ENCODE measurements at places on chromosomes 6 and 20.

DNA sequence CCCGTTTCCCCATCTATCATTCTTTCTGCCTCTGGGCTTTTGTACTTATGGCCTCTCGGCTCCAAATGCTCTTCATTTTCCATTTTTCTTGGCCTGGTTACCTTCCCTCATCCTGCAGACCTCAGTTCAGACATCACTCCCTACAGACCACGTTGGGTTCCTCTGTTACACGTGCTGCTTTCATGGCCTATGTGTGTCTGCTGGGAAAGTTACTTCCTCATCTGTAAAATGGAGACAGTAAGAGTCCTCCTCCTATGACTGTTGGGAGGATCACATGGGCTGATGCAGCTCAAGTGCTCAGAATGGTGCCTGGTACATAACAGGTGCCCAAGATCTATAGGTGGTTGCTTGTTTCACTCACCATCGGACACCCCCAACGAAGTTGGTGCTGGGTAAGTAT is 13.5 kb downstream of the KCNK17 start:
- no peak for DNase-seq

DNA sequence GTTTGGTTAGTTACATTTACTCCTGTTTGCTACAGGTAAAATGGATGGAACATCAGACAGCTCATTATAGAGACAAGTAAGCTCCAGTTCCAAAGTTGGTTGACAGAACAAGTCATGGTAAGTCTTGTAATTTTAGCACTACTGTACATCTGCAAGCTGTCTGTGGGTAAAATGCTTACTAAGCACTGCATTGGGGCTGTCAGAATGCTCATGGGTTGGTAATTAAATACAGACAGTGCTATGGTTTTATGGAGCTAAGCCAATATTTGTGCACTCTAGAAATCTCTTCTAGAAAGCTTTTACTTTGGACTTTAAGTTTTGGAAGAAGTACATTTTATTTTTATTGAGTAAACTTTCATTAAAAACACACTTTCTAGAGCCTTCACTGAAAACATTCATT is 419.2 kb upstream of the MMS22L start:
- no peak for DNase-seq

DNA sequence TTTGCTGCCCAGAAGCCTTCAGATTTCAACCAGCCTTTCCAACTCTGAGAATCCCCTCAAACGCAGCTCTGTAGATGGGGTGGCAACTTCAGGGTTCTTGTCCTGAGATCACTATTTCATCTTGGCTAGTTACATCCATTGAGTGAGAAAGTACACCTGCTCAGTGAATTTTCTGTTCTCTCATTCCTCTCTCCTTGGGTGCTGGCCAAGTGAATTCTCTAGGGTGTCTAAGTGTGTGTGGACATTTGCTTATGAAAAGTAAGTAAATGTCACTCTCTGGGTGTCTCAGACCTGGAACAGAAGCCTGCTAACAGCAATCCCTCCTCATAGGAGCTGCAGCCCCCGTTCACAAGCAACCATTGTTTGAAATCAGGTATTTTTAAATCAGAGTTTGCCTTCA is 3.8 kb downstream of the RIN2 start:
- DNase-seq, result no peak

DNA sequence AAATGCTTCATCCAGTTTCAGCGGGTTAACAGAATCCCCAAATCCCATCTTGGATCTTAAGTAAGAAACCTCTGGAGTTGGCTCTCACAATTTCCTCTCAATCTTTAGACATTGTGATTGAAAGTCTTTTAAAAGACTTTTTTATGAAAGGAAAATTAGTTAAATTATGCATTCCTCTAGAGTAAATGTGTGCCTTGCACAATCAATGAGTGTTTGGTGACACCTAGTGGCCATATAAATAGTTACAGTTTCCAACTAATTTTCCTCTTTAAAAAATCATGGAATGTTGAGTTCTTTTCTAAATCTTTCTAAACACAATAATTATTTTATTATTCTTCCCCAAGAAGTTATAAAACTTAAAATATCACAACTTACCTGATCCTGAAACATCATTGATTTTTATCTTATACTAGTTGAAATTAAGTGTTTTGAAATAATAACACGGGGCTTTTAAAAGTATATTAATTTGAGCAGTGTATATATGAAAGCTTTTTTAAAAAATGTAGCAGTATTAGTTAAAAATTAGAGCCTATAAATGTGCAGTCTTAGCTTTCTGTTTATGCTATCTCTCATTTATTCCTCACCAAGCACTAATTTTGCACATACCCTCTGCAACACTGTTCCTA is 66.4 kb downstream of the PKHD1 start:
- no peak for DNase-seq

- DNase-seq, result no peak
These were observed 1.4 kb downstream of the AKIRIN2 start for GRCh38 chr6:87700397-87701343.

DNA sequence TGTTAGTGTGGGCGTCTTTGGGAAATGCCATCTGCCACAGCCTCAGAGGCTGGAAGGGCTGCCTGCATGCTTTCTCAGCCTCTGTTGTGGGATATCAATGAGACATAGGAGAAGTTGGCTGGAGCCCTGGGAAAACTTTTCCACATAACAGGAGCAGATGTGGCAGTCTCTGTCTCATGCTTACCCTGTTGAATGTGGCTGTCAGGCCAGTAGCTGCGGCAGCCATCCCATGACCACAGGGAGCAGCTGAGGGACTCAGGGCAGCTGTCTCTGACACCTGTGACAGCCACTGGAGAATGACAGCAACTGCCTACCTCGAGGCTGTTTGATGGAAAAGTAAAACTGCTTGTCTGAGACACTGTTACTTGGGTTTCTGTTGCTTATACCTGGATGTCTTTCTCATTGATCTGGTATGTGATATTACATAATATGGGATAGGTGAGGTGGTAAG is 64.4 kb downstream of the TULP4 start:
- DNase-seq, result no peak

DNA sequence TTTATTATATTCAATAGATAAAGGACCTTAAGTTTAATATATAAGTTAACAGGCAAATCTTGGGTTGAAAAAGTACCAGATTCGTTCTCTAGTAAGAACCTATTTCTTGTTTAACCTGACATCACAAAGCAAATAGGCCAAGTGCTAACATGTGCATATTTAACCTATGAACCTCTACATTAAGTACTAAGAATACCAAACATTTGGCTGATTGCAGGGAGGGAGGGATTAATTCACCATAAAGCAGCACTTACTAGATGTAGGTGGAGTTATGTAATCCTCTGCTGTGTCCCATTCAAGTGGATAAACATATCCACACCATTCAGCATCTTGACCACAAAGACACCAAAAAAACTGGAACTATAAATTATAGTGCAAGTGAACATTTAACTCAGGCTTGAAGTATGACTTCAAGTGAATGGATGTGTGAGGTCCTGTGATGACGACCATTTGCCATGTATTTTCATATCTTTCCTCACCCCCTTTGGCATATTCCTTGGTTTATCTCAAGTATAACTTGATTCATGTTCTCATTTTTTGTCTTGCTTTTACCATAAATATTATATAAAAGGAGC is 10.2 kb downstream of the STX11 start:
- no peak for DNase-seq

- DNase-seq, result peak; percentile 31
These were observed 17.3 kb downstream of the GABRR2 start for GRCh38 chr6:89297695-89298351.

DNA sequence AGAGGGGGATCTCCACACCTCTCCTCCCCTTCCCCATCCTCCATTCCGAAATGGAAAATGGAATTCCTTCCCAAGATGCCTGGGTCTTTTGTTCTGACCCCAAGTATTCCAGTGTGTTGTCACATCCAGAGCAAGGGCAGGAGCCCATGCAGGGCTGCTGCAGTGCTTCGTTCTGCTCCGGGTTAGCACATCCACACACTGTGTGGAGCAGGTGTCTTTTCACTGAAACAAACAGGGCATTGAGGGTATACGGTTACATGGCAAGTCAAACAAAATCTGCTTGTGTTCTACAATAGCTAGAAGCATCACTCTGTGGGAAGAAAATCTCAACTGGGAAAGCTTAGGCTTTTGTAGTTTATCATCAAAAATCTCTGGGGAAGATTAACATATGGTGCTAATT is 56.9 kb downstream of the LYRM2 start:
- DNase-seq, result no peak

GRCh38 chr6:137731600-137731959 is 135.5 kb upstream of the TNFAIP3 start:
- DNase-seq, result no peak

DNA sequence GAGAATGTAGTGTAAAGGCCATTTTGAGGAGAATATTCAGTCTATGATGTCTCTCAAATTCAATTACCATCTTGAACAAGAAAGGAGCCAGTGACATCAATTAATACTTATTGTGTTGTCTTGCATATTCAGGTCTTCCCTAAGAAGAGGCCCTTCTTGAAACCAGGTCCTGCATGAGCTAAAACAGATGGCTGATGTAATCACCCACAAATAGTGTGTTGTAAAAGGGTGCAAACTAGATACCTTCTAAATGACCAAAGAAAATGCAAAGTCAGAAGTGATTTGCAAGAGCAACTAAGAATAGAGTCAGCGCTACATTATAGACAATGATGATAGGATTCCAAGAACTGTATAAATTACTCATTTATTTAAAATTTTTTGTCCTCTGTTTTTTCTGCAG is 97.0 kb downstream of the BTBD3 start:
- DNase-seq, result no peak

- peak; percentile 87 for DNase-seq
These were observed 61.2 kb downstream of the IGF2R start for GRCh38 chr6:160030103-160030502.

- no peak for DNase-seq
These were observed 679.8 kb downstream of the EPM2A start for GRCh38 chr6:145055567-145055966.

DNA sequence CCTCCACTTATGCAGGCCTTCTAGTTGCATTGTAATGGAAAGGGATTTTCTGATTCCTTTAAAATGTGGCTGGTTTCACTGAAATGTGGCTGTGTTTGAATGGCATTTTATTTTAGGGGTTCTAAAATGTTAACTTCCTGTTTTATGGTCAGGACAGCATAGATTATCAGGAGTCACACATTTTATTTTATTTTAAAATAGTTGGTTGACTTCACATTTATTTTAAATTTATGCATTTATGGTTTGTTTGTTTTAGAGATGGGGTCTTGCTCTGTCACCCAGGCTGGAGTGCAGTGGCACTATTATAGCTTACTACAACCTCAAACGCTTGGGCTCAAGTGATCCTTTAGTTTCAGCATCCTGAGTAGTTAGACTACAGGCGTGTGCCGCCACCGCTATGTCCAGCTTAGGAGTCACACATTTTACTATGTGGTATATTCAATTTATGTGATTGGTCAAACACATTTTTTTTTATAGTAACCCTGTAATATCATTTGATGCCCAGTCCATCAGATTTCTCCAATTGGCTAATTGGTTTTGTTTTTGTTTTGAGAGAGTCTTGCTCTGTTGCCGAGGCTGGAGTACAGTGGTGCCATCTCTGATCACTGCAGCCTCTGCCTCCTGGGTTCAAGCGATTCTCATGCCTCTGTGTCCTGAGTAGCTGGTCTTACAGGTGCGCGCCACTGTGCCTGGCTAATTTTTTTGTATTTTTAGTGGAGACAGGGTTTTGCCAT is 2.3 kb downstream of the DTD1 start:
- no peak for DNase-seq

DNA sequence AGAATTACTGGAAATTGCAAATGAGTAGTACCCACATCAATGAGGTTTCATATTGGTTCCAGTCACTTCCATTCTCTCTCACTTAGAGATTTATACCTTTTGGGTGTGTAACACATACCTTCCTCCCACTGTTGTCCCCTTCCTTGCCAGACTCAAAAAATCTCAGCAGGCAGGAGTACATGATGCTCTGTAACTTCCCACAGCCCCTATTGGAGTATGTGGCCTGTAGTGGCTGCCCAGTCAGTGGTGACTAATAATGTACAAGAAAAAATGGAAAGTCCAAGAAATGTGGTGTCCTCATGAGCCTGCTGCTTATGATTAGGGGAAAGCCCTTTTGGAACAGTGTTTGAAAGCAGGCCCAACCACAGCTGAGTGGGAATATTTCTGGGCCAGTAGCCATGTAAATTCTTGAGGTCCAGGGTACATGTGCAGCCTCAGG is 312.0 kb downstream of the ZFAND3 start:
- peak; percentile 52 for DNase-seq

DNA sequence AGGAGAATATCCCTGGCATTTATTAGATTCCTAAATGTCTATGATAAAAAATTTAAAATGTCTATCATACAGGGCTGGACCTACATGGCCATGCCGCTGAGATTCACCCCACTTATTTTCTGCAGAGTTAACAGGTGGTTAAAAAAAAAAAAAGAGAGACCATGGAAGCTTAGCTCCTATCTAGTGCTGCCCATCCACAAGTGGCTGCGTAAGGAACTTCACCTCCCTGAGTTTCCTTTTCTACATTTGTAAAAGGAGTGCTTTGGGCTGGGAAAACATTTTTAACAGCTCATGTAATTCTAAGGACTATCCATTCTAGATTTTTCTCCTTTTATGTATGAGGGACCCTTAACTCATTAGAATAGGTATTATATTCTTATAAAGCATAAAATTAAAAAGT is 534.1 kb downstream of the MMUT start:
- no peak for DNase-seq

GRCh38 chr6:36050947-36051710 is 23.5 kb downstream of the MAPK14 start:
- DNase-seq, result no peak

DNA sequence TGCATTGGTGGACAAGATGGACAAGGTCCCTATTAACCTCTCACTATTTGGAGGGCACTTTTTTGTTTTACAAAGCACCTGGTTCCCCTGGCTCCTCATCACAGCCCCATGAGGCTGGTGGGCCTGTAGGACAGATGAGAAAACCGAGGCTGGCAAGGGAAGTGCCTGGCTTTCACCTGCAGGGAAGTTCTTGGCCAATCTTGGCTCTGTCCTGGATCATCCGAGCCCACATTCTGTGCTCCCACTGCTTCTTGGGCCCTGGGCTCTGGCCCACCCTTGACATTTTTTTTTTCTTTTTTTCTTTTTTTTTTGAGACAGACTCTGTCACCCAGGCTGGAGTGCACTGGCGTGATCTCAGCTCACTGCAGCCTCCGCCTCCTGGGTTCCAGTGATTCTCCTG is 14.7 kb downstream of the SLC13A3 start:
- no peak for DNase-seq

- no peak for DNase-seq
These were observed 68.8 kb downstream of the IBTK start for GRCh38 chr6:82178759-82179112.

DNA sequence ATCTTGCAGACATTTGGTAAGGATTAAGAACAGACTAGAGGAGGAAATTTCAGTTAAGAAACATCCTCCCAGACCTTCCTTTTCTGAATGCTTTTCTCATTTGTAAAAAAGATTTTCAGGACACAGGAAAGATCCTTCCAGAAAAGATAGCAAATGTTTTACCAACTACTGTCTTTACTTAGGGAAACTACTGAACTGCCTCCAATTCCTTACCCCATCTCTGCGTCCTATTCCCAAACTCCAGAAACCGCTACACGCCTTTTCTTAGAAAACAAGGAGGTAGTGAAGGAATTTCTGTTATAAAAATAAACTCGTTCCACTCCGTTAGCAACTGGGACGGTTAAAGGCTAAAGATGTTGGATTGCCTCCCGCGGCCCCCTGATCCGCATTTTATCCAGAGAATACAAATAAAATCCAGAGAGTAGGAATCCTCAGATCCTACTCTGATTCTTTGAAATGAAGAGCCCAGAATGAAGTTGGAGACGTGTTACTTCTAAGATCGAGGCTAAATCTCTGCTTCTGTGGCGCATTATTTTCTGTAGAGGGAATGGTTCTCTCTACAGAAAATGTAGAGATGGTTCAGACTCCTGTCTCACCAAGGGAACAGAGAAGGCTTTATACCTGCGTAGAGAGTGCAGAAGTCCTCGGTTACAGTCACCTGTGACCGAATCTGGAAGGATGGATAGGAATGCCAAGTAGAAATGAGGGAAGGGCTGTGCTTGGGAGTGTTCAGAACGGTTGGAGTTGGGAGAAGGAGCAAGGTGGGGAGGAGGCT is 133.0 kb downstream of the GPX5 start:
- no peak for DNase-seq

All from smooth muscle cell of the brain vasculature (primary cell).